ENCODE measurements at places on chromosomes 16 and 17. TPM values are rescaled to one million over a fixed set of nuclear protein-coding genes. Genes with fewer than 3 reads are reported as not detected.

DNA sequence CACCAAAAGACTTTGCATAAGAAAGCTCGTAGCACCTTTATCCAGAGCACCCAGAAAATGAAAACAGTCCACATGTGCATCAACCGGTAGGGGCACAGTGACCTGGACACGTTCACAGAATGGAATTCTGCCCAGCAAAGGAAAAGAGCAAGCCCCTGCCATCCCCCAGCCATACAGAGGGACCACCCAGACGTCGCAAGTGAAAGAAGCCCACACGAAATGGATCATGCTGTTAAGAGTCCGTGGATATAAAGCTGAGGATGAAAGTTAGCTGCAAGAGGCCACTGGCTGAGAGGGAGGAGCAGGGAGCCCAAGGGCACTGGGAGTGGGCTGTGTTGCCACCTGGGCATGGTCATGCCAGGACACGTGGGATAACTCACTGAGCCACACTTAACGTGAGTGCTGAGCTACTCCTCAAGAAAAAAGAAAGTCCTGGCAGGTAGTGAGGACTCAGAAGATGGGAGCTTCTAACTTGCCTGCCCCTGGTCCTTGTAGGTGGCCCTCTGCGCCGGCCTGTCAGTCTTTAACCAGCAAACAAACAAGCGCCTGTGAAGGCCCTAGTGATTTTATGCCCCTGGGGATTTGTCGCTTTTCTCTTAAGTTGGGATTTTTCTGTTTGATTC lies 190.7 kb downstream of the C16orf95 start:
- H3K4me1 ChIP-seq: peaks cover 2% of the 10 kb centered on the region
- no peak overlapping the region for H3K27ac ChIP-seq
- H3K27me3 ChIP-seq: no peaks in the 10 kb centered on the region
- DNase-seq: no peak
- no peaks in the 10 kb centered on the region for H3K36me3 ChIP-seq
- H3K4me3 ChIP-seq: no peak overlapping the region

- H3K4me1 ChIP-seq: no peaks in the 10 kb centered on the region
- no peaks in the 10 kb centered on the region for H3K27me3 ChIP-seq
- no peaks in the 10 kb centered on the region for H3K36me3 ChIP-seq
Observed at GRCh38 chr16:62974424-62974823, 938.2 kb upstream of the CDH8 start.

DNA sequence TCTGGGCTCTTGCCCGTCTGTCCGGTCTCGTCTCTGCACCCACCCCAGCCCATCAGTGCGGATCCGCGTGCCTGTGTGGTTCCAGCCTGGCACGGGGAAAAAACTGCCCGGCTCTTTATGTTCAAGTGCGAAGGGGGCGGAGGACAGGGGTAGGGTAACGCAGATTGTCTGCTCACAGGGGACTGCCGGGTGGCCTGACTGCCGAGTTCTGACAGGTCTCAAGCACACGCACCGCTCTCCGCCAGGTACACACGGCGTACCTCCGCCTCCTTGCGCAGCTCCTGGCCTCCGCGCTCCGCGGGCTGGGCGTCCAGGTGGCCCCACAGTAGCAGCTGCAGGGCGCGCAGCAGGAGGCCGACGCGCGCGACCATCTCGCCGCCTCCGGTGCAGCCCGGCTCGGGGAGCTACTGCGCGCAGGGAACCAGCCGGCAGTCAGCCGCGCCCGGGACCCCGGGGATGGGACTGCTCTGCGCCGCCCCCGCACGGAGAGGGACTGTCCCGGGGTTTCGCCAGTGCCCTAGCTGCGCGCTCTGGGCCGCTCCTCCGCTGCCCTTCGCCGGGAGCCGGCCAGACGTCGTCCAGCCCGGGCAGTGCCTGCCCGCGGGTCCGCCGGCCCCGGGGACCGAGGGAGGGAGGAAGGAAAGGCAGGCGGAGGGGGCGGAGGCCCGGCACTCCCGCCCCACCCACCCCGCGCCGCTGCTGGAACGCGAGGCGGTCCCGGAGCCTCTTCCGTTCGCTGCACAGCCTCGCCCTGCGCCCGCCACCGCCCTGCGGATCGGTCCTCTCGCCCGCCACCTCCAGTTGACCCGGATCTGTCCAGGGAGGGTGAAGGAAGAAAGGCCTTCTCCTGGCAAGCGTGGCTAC lies at the start of gene MMP28:
Gene MMP28, minus strand, starts transcription at position 635 of the 864 bp plus-strand sequence. Its CDS starts 264 bp downstream, at position 371.
- no peak within 1 kb of the TSS for H3K27ac ChIP-seq
- H3K27me3 ChIP-seq: peaks cover 41% of the 10 kb centered on the region
- no peaks in the 10 kb centered on the region for H3K36me3 ChIP-seq
- peak within 1 kb of the TSS; percentile 46 for H3K4me3 ChIP-seq
- peaks cover 11% of the 10 kb centered on the region for H3K4me1 ChIP-seq
- DNase-seq: peak; percentile 34

CCDC102A gene
- 7.8 TPM for total RNA-seq

KRT9 gene
- not detected for total RNA-seq
